ENCODE measurements at places on chromosomes 2 and 18.

DNA sequence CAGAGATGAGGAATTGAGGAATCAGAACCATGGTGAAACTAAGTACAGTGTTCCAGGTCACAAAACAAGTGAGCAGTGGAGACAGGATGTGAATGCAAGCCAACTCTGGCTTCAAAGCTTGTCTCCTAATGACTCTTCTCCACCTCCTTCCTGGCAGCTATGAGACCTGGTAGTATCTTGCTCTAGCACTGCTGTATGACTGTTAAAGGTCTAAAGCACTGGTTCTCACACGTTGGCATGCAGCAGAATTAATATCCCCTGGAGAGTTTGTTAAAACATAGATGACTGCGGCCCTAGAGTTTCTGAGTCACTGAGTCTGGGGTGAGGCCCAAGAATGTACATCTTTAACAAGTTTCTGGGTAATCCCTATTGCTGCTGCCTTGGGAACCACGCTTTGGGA lies 63.3 kb downstream of the SUCLG1 start:
- DNase-seq: no peak

- no peak for DNase-seq
These were observed 55.7 kb downstream of the RAB27B start for GRCh38 chr18:54883816-54884604.

GRCh38 chr18:64692826-64693225 lies 543.9 kb upstream of the LINC00305 start:
- DNase-seq: no peak

DNA sequence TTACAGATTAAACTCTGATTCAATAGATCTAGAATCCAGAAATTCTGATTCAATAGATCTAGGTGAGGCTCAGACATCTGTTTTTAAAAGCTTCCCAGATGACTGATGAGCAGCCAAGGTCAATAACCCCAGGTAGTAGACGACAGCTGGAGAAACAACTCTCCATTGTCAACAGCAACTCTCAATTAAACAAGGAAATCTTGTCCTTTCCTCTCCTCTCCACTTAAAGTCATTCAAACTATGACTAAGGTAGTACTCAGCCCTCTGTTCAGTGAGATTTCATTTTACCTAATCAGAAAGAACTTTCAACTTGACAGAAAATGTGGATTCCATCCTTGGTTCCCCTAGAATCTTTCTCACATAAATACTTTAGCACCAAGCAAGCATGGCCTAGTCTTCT lies 94.6 kb upstream of the SCG2 start:
- no peak for DNase-seq

- DNase-seq: no peak
These were observed 858 bp downstream of the TP53I3 start for GRCh38 chr2:24083567-24084385.

DNA sequence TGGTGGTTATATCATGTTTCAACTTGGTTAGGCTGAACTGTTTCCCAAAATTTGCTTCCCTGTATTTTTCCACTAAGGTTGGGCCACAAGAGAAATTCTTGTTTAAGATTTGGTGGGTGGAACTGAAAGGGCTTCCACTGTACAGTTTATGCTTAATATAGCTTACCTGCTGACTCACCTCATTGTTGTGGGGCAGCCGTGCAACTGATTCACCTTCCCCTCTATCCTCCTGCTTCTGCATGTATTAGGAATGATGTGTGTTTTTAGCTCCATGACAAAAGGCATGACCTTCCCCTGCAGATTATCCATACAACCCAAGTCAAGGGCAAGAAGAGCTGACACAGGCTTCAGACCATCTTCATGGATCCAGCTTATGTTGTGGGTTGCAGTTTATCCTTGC lies 98.4 kb upstream of the GULP1 start:
- DNase-seq: no peak

DNA sequence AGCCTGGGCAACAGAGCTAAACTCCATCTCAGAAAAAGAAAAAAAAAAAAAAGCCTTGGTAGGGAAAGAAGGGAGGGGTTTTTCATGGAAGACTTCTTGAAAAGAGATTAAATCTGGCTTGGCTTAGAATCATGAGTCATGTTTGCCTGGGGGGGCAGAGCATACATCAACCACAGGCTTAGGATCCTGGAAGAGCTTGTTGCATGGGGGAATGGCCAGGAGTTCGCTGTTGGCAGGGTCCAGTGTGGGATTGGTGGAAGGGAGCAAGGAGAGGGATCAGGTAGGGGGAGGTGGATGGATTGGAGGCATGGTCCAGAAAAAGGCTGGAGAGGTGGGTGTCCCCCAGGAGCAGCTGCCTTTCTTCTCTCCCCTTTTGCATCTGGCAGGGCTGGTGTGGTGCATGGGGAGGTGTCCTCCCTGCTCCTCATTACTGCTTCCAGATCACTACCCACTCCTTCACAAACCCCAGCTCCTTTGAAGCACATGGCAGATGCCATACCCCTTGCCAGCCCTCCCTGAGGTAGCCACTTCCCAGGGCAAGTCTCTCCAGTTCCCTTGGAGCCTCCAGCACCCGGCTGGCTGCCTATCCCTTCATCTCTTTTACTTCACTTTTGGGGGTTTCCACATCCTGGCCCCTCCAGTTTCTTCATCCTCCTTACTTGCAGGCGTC lies 2.5 kb downstream of the ARMC9 start:
- no peak for DNase-seq

GRCh38 chr2:113080134-113080533 lies 12.4 kb downstream of the IL1F10 start:
- DNase-seq: peak; percentile 8

- DNase-seq: no peak
These were observed 63.4 kb upstream of the ARHGAP28 start for GRCh38 chr18:6666012-6666685.

DNA sequence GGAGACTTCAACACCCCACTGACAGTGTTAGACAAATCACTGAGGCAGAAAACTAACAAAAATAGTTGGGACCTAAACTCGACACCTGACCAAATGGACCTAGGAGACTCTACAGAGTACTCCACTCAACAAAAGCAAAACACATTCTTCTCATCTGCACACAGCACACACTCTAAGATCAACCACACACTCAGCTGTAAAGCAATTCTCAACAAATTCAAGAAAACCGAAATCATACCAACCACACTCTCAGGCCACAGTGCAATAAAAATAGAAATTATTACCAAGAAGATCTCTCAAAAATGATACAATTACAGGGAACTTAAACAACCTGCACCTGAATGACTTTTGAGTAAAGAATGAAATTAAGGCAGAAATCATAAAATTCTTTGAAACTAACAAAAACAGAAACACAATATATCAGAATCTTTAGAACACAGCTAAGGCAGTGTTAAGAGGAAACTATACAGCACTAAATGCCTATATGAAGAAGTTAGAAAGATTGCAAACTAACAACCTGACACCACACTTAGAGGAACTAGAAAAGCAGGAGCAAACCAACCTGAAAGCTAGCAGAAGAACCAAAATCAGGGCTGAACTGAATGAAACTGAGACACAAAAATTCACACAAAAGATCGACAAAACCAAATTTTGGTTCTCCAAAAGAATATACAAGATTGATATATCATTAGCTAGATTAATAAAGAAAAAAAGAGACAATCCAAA lies 46.3 kb downstream of the RTTN start:
- DNase-seq: no peak

- DNase-seq: no peak
These were observed 3.5 kb downstream of the ASPRV1 start for GRCh38 chr2:69957965-69958364.

DNA sequence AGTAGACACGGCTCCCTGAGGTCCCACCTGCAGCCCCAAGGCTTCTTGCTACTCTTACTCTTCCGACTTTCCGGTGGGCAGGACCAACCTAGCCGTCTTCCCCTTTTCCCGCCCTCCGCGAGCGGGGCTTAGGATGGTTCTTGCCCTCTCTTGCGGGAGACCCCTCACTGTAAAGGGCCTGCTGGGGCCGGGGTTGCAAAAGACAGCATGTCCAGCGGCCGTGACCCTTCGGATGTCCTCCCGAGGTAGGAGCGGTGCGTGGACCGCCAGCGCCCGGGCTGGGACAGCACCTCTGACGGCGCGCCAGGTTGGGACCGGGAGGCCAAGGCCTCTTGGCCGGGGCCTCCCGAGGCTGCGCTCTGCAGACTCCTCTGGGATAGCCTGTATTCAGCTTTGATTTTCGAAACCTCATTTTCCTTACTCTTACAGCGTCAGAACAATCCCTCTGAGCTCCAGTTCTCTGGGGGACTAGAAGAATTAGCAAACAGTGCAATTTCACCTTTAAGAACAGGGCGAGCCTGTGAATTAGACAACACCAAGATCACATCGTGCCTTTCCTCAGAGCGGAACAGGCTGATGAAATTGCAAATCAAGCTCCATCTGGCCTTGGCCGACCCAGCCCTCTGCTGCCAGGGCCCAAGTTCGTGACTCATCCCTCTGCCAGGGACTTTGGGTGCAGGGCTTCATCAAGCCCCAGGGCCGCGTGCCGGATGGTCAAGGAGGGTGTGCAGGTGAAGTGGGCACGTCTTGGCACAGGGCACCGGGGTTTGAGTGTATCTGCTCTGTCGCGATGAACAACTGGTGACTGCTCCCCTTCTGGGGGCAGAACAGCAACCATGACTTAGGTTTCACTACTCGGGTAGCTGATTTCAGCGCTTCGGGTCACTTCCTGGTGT lies 777 bp downstream of the MOCOS start:
- DNase-seq: no peak

- DNase-seq: no peak
These were observed 80.8 kb downstream of the COLEC12 start for GRCh38 chr18:419541-420175.

DNA sequence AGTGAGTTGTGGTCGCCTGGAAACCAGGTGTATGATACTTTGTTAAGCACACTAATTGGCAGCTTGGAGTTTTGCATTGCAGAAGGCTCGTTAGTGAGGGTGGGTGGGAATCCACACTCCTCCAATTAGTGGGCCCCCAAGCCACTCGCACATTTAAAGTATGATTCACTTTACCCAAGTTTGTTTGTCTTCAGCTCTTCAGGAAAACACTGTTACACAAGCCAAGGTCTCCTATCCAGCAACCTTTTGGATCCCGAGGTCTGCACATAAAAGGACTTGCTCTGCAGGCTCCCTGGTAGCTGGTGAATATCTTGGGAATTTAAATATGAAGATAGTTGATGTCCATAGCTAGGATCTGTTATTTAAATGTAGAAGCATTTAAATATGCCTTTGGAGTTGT lies 66.1 kb downstream of the NPAS2 start:
- no peak for DNase-seq

- DNase-seq: no peak
These were observed 468.3 kb downstream of the SPAG16 start for GRCh38 chr2:213752575-213752974.

DNA sequence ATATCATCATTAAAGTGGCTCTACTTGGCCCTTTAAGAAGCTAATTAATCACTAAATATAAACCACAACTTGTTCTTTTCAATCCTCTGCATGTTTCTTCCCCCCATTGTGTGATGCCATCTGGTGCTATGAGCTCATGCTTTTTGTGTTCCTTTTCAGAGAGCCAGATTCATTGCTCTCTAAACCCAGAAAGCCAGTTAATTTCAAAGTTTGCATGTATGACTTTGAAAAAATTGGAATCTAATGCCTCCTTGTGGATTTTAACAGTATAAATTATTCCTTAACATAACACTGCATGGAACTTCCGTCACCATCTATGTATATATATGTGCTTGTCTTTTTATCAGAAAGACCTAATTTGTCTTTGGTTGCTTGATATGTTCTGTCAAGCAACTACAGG lies 31.1 kb downstream of the TMEM178A start:
- no peak for DNase-seq

DNA sequence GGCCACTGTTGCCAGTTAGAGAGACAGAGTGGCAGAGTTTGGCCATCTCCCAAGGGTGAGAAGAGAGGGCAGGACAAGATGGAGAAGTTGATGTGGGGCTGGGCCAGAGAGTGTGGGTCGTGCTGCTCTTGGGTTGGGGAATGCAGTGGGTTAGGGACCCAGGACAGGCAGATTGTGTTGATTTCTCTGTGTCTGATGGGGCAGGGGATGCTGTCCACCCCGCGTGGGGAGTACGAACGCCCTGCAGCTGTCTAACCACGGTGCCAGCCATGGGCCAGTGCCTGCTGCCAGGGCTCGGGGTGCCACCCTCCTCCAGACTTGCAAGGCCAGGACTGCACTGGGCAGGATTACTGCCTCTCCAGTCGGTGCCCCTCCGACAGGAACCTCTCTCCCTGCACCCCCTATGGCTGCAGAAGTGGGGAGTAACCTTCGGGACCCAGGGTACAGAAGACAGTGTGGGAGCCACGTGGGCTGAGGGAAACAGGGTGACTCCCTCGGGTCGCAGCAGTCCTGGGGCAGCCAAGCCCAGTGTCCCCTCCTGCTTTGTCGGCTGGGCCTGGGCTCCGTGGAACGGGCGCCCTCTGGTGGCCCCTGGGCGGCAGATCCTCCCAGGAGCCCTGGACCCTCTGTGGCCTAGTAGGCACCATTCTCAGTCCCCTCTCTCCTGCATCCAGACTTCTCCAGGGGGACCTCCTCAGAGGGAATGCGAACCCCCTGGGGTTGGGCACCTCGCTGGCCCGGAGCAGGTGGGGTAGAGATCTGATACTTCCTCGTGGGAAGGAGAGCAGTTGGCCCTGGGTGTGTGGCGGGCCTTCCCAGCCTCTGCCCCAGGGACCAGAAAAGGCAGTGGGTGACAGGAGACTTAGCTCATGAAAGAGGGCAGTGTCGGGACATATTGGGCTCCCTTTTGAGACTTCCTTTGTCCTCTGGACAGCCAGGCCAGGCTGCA lies 2.7 kb downstream of the GPC1 start:
- DNase-seq: peak; percentile 33

DNA sequence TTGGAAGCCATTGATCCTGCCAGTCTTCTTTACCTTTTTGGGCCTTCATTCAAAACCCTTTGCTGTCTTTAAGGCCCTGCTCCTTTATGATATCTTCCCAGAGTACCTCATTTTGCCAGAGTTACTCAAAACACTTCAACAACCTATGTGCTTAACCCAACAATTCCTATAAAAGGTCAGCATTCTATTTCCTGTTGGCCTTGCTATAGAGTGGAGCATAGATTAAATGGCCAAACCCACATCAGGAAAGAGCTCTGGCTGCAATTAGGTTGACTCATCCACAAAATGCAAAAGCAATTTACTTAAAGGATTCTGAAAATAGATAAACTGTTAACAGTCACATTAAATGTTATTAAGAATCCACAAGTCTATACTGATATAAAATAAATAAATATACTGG lies 21.2 kb downstream of the MRPL33 start:
- no peak for DNase-seq
